IPS DF 6.9 (cell line): ENCODE measurements at places on chromosomes 7 and 10.

DNA sequence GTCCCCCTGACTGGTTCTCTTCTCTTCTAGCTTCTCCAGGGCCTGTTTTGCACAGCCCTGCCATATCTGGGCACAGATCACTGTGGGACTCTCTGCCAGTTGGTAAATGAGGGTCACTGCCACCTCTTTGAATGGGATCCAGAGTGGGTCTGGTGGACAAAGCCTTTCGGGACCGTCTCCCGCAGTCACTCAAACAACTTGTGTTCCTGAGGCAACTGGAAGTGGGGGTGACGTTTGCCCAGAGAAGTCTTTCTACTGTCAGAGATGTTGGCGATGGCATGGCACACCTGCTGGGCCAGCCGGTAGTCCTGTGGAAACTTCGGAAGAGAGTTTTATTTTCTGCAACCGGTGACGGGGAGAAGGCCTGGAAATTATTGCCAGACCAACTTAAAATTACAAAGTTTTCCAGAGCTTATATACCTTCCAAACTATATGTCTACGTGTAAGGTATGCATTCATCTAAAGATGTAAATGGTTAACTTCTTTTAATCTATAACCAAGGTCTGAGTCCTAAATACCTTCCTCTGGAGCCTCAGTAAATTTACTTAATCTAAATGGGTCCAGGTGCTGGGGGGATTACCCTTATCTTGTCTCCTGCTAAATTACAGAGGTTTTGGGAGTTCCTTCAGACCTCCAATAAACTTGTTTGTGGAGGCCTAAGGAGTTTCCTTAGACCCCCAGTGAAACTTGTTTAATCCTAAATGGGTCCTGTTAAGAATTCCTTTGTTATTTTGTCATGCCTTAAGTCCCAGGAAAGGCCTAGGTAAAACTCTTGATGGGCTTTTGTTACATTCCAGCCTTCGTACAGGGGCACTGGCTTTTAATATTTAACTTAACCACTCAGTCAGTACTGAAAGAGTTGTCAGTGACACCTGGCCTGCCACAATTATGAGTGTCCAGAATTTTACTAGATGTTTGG, 94.0 kb downstream of the NPSR1 start:
- H3K27me3 ChIP-seq = no peaks in the 10 kb centered on the region
- H3K4me3 ChIP-seq = no peak overlapping the region
- H3K36me3 ChIP-seq = no peaks in the 10 kb centered on the region
- H3K4me1 ChIP-seq = no peaks in the 10 kb centered on the region
- no peak for DNase-seq

DNA sequence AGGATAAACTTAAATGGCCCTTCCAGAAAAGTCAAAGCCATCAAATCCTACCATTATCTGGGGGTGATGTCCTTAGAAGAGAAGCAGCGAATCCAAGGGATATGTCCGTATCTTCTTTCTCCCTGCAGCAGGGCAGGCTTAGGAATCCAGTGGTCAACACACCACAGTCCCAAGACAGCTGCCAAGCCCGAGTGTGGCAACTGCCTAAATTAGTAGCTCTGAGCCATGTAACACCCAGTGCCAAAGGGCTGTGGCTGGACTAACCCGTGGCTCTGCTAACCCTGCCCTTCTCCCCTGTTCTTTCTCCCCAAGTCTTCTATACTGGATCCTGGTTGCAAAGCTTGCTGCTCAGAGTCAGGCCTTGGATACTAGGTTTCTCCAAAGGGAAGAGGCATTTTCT, 74.8 kb downstream of the CDK1 start:
- no peak overlapping the region for H3K27ac ChIP-seq
- H3K4me3 ChIP-seq = no peak overlapping the region
- no peak for DNase-seq
- H3K27me3 ChIP-seq = no peaks in the 10 kb centered on the region

- no peak overlapping the region for H3K27ac ChIP-seq
- no peaks in the 10 kb centered on the region for H3K36me3 ChIP-seq
- H3K27me3 ChIP-seq = no peaks in the 10 kb centered on the region
- no peak for DNase-seq
- no peak overlapping the region for H3K4me3 ChIP-seq
These were observed 185.6 kb upstream of the LRGUK start for GRCh38 chr7:133941496-133941895.

DNA sequence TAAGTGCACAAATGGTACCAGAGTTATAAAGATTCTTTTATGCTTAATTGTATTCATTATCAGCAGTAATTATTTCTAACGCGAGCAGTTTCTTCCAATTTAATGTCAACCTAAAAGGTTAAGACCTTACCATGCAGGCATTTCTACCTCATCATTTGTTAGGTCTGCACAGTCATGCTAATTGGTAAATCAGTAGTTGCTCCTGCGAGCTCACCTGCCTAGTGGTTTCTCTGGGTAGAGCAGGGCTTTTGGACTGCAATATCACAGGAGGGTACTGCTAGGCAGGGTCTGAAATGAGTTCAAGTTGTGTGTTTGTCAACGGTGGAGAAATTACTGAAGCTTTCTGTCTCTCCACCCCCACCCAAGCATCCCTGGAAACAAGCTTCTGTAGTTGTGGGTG, 558.5 kb upstream of the MGMT start:
- DNase-seq = no peak
- no peaks in the 10 kb centered on the region for H3K27me3 ChIP-seq
- H3K4me3 ChIP-seq = no peak overlapping the region
- no peaks in the 10 kb centered on the region for H3K36me3 ChIP-seq

DNA sequence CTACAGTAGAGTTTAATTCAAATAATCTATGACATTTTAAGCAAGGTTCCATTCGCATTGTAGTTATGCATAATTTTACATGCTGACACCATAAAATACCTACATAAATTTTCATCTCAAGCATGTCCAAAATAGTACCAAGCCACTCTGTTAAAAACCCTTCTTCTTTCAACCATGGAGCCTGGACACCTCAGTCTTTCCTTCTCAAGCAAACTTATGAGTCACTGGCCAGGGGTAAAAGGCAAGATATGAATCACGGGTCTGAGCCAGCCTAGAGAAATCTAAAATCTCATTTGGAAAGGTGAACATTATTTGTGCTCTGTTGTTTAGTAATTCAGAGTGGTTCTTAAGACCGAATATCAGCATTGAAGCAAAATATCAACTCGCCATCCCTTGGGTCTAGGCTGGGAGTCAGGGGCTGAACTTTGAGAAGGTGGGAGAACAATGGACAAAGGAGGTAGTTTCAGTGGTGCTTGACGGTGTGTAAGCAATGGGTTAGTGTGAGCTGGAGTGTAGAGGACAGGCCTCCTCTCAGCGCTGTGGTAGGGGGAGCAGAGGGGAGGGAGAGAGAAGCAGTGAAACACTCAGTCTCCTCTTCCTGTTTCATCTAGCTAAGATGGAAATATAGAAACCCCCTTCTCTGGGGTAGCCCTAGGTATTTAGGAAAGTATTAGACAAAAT, 19.1 kb upstream of the GPAM start:
- no peaks in the 10 kb centered on the region for H3K4me1 ChIP-seq
- no peak overlapping the region for H3K4me3 ChIP-seq
- no peaks in the 10 kb centered on the region for H3K36me3 ChIP-seq
- H3K27me3 ChIP-seq = 0 out of 2 replicates have a peak, but pooled peaks cover under 1% of the 10 kb centered on the region
- H3K27ac ChIP-seq = no peak overlapping the region

- 0 out of 2 replicates have a peak, but pooled peaks cover 2% of the 10 kb centered on the region for H3K4me1 ChIP-seq
- no peaks in the 10 kb centered on the region for H3K27me3 ChIP-seq
These were observed 350.2 kb downstream of the GATA3 start for GRCh38 chr10:8404721-8405120.

DNA sequence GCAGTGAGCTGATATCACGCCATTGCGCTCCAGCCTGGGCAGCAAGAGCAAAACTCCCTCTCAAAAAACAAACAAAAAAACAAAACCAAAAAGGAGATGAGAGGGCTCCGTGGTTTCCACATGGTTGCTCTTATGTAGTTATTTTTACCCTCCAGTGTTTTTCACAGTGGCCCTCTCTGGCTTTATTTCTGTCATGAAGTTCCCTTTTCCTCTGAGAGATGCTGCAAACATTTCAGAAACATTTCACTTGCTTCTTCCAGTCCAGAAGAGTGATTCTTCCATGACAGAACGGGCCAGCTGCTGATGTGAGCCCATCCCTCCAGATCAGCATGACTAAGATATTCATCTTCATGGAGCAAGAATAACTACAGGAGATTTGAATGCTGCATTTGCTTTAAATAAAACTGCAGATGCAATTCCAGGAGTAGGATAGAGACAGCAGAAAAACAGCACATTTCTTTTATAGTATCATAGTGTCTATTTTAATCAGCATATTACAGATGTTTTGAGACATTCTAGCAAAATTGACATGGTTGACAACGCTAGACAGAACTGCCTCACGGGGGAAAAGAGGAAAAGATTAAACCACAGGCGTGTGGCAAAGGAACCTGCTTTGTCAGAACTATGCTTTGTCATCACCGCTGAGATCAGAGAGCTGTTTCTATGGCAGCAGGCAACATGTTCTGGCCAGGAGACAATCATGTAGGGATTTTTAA, 40.3 kb downstream of the NRCAM start:
- H3K4me3 ChIP-seq = no peak overlapping the region
- no peak for DNase-seq
- H3K27ac ChIP-seq = no peak overlapping the region
- H3K4me1 ChIP-seq = 0 out of 2 replicates have a peak, but pooled peaks cover 1% of the 10 kb centered on the region

- H3K4me1 ChIP-seq = no peaks in the 10 kb centered on the region
- DNase-seq = no peak
- H3K27me3 ChIP-seq = no peaks in the 10 kb centered on the region
These were observed 117.0 kb downstream of the ADCY1 start for GRCh38 chr7:45691155-45691656.

- peak; percentile 22 for DNase-seq
- H3K27ac ChIP-seq = no peak overlapping the region
- H3K4me3 ChIP-seq = no peak overlapping the region
- H3K36me3 ChIP-seq = no peaks in the 10 kb centered on the region
These were observed 160.2 kb downstream of the SRPK2 start for GRCh38 chr7:105228555-105228954.

DNA sequence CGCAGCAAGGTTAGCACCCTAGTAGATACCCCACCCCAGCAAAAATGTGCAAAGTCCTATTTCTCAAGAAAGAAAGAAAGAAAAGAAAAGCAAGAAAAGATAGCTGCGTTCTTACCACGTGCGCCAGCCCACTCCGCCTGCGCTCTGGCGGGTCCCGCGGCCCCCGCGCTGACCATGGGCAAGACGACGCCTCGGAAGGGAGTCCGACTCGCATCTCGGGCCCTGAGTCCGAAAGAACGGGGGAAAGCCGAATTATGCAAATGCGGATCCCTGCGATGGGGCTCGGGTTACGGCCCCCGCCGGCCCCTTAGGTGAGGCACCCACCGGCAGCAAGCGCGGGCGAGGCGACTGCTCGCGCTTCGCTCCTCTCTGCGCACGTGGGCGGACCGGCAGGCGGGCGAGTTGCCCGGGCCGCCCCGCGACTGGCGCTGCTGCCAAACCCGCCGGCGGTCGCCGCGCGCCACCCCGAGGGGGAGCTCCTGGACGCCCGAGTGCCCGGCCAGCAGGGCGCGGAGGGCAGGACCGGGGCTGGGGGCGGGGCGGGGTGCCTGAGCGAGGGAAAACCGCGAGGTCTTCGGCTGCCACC, 2.4 kb upstream of the EGR2 start:
- DNase-seq = no peak
- H3K4me3 ChIP-seq = no peak overlapping the region

- H3K27ac ChIP-seq = no peak overlapping the region
- H3K27me3 ChIP-seq = no peaks in the 10 kb centered on the region
- H3K4me1 ChIP-seq = peaks cover 5% of the 10 kb centered on the region
- H3K4me3 ChIP-seq = no peak overlapping the region
- H3K36me3 ChIP-seq = no peaks in the 10 kb centered on the region
These were observed 14.0 kb downstream of the ZCCHC24 start for GRCh38 chr10:79431428-79431827.

GRCh38 chr7:2709553-2710285, 21.7 kb downstream of the AMZ1 start:
- DNase-seq = peak; percentile 64
- 0 out of 2 replicates have a peak, but pooled peaks cover 4% of the 10 kb centered on the region for H3K36me3 ChIP-seq
- H3K27ac ChIP-seq = no peak overlapping the region
- no peaks in the 10 kb centered on the region for H3K27me3 ChIP-seq
- no peak overlapping the region for H3K4me3 ChIP-seq

DNA sequence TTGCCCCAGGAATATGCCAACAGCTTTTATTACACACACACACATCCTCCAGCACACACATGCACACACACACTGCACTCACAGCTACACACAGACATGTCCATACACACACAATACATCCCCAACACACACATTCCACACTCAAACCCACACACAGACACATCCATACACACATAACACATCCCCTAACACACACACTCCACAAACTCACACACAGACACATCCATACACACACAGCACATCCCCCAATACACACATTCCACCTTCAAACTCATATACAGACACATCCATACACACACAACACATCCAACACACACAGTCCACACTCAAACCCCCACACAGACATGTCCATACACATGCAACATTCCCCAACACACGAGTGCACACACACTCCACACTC, 19.1 kb downstream of the SH3PXD2A start:
- H3K36me3 ChIP-seq = no peaks in the 10 kb centered on the region
- H3K27me3 ChIP-seq = no peaks in the 10 kb centered on the region
- H3K4me1 ChIP-seq = peaks cover 12% of the 10 kb centered on the region
- H3K27ac ChIP-seq = no peak overlapping the region

DNA sequence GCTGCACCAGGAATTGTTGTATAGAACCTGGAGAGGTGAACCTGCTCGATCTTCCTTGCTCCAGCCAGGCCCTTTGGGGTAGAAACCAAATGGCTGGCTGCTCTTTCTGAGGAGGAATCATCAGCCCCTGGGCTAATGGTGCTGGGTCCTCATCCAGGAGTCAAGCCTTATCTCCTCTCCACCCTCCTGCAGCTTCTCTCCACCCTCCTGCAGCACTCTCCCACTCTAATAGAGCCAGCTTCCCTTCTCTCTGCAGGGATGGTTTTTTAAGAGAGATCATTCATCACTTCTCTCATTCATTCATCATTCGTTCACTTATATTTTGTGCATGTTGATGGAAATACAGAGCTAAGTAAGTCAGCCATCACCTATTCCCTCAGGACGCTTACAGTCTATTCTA, 103.5 kb downstream of the XPNPEP1 start:
- no peak overlapping the region for H3K4me3 ChIP-seq
- H3K27ac ChIP-seq = no peak overlapping the region
- no peaks in the 10 kb centered on the region for H3K4me1 ChIP-seq
- no peaks in the 10 kb centered on the region for H3K27me3 ChIP-seq
- DNase-seq = no peak

DNA sequence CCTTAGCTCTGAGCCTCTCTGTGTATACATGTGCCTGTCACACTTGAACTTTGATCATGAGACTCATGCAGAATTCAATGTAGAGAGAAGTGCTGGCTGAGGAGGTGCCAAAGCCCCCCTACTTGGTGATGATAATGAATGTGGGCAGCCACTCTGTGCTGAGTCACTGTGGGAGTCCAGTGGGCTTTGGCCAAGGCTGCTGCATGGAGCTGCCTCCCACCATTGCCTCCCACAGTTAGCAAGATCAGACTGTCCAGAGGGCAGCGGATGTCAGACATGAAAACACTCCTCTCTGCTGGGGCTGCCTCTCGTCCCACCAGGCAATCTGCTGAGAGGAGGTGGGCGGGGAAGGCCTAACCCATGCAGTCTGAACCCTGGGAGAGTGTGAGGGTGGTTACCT, 180.3 kb downstream of the SH2D4B start:
- H3K36me3 ChIP-seq = no peaks in the 10 kb centered on the region
- H3K27ac ChIP-seq = no peak overlapping the region
- H3K4me1 ChIP-seq = no peaks in the 10 kb centered on the region
- H3K4me3 ChIP-seq = no peak overlapping the region
